Psoas muscle (tissue), 8 donors: ENCODE measurements at places on chromosomes 16 and 17. TPM values are rescaled to one million over a fixed set of nuclear protein-coding genes. Genes with fewer than 3 reads are reported as not detected.

DNA sequence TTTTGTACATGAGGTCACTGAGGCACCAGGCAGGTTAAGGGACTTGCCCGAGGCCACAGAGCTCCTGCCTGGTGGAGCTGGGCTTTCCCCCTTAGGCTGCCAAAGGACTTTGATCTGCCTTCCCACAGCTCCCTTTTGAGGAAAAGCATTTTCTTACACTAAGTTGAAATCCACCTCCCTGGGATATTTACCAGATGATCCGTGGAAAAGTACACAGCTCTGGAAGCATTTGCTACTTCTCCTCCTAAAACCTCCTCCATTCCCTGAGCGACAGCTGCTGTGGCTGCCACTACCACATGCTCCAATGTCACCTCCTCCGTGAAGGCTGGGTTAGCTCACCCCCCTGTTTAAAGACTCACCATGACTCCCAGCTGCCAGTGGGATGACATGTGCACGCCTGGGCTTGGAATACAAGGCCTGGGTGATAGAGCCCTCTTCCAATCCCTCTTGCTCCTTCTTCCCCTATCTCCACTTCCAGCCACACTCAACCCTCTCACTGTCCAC, 1.2 kb upstream of the MPRIP start:
- no peaks in the 10 kb centered on the region for H3K36me3 ChIP-seq
- DNase-seq, result peak; percentile 84

- DNase-seq, result no peak
- no peaks in the 10 kb centered on the region for H3K36me3 ChIP-seq
- no peak overlapping the region for H3K4me3 ChIP-seq
- H3K4me1 ChIP-seq, result peaks cover 69% of the 10 kb centered on the region
Measured at GRCh38 chr17:64250233-64250835, 12.7 kb downstream of the TEX2 start.

GRCh38 chr16:3009568-3010390, 2.9 kb upstream of the CLDN9 start:
- DNase-seq, result no peak
- H3K36me3 ChIP-seq, result no peaks in the 10 kb centered on the region
- H3K27ac ChIP-seq, result no peak overlapping the region
- peaks cover 3% of the 10 kb centered on the region for H3K4me1 ChIP-seq
- H3K27me3 ChIP-seq, result peaks cover 35% of the 10 kb centered on the region

DNA sequence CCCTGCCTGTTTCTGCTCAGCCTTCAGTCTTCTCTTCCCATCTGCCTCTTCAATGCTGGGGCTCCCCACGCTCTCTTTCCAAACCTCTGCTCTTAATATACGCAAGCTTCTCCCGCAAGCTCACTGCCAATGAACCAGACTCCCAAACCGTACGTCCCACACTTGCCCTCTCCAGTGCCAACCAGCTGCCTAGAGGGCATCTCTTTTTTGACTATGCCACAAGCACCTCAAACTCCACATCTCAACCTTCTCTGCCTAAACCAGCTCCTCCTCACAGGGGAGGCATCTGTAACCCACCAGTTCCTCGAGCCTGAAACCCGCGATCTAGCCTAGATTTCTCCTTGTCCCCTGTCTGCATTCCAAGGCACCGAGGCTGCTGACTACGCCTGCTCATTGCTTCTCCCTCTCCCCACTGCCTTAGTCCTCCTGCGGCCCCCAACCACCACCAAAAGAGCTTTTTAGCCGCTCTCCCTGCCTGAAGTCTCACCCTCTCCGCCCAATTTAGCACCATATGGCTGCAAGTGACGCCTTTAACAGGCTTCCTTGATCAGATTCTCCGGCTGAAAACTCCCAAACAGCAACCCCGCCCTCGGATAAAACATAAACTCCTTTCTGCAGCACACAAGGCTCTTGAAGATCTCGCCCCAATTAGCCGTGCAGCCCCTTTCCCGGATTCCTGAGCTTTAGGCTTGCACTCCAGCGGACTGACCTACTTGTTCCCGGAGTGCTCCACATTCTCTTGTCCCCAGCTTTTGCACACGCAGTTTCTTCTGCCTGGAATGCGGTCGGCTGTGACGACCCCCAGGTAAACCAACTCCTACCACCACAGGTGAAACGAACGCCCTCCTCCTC, 1.5 kb downstream of the GGA2 start:
- H3K27ac ChIP-seq, result peak overlapping the region; percentile 95
- DNase-seq, result no peak
- no peaks in the 10 kb centered on the region for H3K36me3 ChIP-seq
- peaks cover 24% of the 10 kb centered on the region for H3K4me1 ChIP-seq
- H3K4me3 ChIP-seq, result peak overlapping the region; percentile 94

DNA sequence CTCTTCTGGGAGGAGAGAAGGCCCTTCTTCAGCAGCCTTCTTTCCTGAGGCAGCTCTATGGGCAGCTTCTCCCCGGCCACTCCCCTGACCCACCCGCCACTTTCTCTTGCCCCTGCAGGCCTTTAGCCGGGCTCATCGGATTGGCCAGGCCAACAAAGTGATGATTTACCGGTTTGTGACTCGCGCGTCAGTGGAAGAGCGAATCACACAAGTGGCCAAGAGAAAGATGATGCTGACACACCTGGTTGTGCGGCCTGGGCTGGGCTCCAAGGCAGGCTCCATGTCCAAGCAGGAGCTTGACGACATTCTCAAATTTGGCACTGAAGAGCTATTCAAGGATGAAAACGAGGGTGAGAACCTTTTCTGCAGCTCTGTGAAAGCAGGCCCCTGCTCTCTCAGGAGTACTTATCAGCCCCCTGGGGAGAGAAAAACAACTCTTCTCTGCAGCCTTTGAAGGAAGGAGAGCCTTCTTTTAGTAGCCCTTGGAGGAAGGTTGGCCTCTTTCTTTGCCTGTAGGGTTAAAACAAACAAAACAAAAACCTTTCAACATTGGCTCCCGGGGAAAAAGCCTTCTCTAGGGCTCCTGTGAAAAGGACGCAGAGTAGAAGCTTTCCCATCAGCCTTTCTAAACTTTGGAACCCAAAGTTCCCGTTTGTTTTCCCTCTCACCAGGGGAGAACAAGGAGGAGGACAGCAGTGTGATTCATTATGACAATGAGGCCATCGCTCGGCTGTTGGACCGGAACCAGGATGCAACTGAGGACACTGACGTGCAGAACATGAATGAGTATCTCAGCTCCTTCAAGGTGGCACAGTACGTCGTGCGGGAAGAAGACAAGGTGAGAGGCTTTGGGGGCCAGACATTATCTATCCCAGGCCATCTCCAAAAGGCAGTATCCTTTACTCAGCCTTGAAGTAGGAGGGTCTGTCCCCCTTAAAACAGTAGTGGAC, 12.7 kb downstream of the RNF227 start:
- no peak overlapping the region for H3K4me3 ChIP-seq
- no peak overlapping the region for H3K27ac ChIP-seq
- DNase-seq, result no peak
- no peaks in the 10 kb centered on the region for H3K27me3 ChIP-seq

GRCh38 chr17:29572691-29573557, 4.4 kb downstream of the TP53I13 start:
- peaks cover 19% of the 10 kb centered on the region for H3K4me1 ChIP-seq
- H3K36me3 ChIP-seq, result peaks cover 47% of the 10 kb centered on the region
- no peaks in the 10 kb centered on the region for H3K27me3 ChIP-seq
- DNase-seq, result peak; percentile 82
- H3K4me3 ChIP-seq, result peak overlapping the region; percentile 62

Gene IL17C
- total RNA-seq, result not detected

GRCh38 chr17:82859431-82860403, 19.9 kb upstream of the ZNF750 start:
- H3K4me3 ChIP-seq, result no peak overlapping the region
- H3K4me1 ChIP-seq, result peaks cover 20% of the 10 kb centered on the region
- H3K27me3 ChIP-seq, result no peaks in the 10 kb centered on the region
- peak overlapping the region; percentile 39 for H3K27ac ChIP-seq
- DNase-seq, result peak; percentile 68
